ENCODE measurements at places on chromosomes 13 and 19. TPM values are rescaled to one million over a fixed set of nuclear protein-coding genes. Genes with fewer than 3 reads are reported as not detected.
A peak's percentile ranks its signal among the peaks of the same experiment; 100 is the strongest.

- DNase-seq = no peak
Observed at GRCh38 chr13:68046903-68047302, 816.8 kb upstream of the PCDH9 start.

- no peak for DNase-seq
Observed at GRCh38 chr19:17402982-17403855, 2.2 kb downstream of the BST2 start.

The SPTBN4 gene
- total RNA-seq = 3.8 TPM

DNA sequence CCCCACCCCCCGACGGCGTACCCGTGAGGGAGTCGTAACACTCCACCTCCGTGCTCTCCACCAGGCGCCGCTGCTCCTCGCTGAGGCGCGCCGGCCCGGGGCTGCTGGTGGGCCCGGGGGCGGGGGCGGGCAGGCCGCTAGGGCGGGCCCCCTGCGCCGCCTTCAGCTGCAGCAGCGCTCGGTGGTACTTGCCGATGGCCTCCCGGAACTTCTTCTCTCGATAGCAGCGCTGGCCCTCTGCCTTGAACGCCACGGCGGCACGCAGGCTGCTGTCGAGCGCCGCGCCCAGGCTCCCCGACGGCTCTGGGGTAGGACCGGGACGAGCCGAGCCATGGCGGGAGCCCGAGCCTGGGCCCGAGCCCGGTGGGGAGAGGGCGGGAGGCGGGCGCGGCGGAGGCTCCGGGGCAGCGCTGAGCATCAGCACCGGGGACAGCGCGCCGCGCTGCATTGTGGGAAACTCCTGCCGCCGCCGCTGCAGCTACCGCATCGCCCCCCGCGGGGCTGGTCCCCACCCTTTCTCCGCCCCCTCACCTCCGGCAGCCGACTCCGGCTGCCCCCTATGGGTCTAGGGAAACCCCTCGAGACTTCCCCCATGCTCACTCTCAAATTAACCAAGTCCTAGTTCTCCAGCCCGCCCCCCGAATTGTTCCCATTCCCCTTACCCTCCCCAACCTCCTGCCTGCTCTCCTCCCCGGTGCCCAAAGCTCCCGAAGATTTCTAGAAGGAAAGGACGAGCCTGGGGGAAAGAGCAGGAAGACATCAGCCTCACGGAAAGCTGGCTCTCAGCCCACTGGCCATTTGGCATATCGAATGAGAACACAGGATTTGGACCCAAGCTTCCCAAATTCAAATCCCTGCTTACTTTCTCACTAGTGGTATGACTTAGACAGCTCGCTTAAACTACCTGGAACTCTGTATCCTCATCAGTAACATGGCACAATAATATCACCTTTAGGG is at the start of gene TTC9B:
TTC9B (minus strand) TSS at position 451 of the 957 bp plus-strand sequence; CDS start at position 448, 3 bp downstream.
- no peak for DNase-seq

The ATP1A3 gene
- total RNA-seq = not detected

GRCh38 chr19:47110521-47111005 is 3.0 kb downstream of the ZC3H4 start:
- no peak for DNase-seq

- no peak for DNase-seq
Observed at GRCh38 chr13:63455938-63456337, 2040.3 kb upstream of the PCDH20 start.

- DNase-seq = no peak
Observed at GRCh38 chr13:114130131-114130836, 2.1 kb downstream of the RASA3 start.

DNA sequence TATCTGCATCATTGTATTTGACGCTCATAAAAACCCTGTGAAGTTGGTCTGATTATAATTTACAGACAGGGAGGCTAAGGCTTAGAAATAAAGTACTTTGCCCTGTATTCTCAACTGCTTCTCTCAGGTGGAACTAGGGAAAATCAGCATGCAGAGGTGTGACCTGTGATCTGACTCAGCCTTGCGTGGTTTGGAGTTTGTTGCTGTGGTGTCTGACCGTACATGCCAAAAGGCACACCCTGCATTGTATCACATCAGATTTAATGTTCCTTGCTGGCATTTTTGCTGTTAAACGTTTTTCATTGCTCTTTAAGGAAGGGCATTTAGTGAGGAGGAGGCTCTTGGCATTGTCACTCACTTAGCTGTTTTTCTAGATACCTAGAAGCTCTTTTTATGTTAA is 58.8 kb upstream of the C1QTNF9B start:
- DNase-seq = no peak

DNA sequence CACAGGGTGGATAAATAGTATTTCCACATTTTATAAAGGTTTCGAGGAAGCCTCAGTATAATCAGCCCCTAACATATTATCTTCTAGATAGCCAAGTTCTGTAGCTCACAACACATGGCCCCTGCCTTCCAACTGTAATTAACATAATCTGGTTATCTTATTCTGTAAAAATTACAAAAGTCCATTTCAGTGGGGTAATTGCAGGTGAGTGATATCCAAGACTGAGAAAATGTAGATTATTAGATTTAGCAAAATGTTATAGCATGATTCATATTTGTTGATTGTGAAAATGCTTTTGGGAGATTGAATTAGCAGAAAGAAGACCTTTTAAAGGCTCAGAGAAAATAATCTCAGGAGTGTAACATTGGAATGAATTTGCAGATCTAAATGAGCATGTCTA is 168.3 kb upstream of the GPC6 start:
- no peak for DNase-seq

GRCh38 chr13:75705395-75705794 is 69.3 kb downstream of the LMO7 start:
- DNase-seq = no peak

DNA sequence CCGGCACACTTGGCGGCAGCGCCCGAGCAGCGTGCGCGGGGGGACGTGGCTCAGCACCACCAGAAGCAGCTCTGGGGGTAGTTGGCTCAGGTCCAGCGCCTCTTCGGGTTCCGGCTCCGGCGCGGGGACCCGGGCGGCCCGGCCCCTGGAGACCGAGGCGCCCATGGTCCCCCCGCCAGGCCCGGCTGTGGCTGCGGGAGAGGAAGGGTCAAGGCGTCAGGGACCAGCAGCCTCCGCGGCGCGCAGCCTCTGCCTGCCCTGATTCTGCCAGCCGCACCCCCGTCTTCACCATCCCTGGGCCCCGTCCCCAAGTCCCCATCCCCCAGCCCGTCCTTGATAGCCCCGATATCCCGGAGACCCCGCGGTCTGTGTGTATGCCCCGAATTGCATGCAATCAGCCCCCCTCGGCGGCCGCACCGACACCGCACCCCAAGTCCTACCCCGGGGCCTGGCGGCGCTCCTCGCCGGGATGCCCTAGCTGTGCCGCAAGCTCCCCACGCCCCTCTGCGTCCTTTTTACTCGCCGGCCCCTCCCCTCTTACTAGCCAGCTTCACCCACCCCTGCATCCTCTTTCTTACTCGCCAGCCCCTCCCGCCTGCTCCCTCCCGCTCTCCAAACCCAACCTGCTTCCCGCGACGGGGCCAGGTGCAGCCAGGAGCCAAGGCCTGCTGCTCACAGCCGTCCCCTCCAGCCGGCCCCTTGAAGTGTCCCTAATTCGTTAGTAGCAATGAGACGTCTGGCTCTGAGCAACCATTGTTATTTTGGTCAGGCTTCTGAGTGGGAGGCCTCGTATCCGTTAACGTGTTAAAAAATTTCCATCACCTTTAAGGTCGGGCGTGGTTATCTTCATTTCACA is at the start of gene FBXO27:
FBXO27 (minus strand) TSS at position 487 of the 856 bp plus-strand sequence; CDS start at position 165, 322 bp downstream.
- DNase-seq = no peak

The ZNF615 gene
- total RNA-seq = 5.6 TPM

GRCh38 chr13:73334445-73334844 is 275.6 kb downstream of the KLF5 start:
- no peak for DNase-seq

DNA sequence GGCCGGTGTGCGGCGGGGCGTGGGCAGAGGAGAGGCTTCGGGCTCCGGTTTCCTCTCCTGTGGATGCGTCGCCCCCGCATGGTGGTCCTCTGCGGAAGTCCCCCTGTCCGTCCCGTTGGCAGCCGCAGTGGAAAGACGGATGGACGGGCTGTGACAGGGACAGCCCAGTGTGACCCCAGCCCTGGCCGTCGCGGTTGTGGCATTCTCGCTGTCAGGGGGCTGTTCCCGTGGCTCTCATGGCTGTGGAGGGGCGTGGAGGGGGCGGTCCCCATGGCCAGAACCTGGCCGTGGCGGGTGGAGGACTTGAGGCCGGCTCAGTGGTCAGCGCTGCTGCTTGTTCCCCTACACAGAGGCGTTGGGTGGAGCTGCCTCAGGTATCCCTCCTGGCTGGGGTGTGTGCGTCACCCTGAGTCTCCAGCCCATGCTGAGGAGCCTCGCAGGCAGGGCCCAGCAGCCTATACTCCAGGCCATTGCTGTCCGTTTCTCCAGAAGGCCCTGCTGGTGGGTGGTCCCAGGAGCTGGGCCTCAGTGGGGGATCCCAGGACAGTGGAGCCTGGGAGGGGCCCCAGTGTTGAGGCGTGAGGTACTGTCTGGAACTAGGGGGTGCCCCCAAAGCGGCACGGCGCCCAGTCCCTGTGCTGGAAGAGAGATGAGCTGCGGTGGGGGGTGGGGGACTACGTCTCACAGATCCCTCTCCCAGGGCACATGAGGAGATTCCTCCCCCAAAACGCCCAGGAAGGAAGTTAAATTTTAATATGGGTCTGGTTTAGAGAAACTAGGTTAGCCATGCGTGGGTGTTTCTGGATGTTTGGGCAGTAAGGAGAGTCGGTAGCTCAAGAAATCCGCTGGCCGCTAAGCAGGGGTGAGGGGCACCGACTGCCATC is 20.3 kb downstream of the CSNK1G2 start:
- no peak for DNase-seq

The TTC9B gene
- not detected for total RNA-seq

GRCh38 chr19:18422530-18423191 is 3.5 kb downstream of the SSBP4 start:
- DNase-seq = no peak

- DNase-seq = no peak
Observed at GRCh38 chr13:39051157-39051556, 12.9 kb downstream of the NHLRC3 start.

DNA sequence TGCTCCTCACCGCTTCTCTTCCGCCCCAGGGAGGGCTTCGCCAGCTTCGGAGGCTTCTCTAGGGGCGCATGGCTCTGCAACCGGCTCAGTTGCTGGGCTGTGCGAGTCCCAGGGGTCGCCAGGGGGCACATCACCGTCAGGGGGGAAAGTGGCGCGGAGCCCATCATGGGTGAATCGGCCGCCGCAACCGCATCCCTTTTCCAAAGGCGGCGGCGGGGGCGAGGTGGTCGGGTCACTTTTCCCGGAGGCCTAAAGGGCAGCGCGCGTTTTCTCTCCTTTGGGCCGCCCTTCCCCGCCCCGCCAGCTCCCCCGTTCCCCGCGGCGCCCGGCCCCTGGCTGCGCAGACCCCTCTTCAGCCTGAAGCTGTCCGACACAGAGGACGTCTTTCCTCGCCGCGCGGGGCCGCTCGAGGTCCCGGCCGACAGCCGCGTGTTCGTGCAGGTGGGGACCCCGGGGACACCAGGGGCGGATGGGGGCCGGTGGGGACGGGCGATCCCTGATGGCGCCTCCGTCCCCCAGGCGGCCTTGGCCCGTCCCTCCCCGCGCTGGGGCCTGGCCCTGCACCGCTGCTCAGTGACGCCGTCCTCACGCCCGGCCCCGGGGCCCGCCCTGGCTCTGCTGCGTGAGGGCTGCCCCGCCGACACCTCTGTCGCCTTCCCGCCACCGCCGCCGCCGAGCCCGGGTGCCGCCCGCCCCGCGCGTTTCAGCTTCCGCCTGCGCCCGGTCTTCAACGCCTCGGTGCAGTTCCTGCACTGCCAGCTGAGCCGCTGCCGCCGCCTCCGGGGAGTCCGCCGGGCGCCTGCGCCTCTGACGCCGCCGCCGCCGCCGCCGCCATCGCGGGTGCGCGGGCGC is 1.7 kb downstream of the TGFBR3L start:
- no peak for DNase-seq

The SSC5D gene
- total RNA-seq = 0.66 TPM

- no peak for DNase-seq
Observed at GRCh38 chr13:95250961-95251360, 50.3 kb downstream of the ABCC4 start.

GRCh38 chr19:39645800-39646411 is 9.8 kb upstream of the LGALS16 start:
- no peak for DNase-seq

DNA sequence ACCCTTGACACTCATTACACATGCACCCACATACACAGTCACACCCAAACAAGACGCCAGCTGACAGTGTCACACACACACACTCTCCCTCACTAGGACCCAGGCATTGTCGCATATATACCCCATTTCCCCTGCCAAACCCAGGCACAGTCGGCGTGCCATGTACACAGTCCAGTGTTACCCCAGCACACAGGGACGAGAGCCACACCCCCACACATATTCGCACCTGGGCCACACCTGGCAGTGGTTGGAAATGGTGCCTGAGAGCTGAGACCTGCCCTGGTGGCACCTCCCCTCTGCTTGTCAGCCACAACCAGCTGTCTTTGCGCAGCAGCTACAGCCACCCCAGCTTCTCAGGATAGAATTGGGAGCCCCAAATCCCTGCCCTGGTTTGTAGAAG is 9.0 kb downstream of the NFIX start:
- no peak for DNase-seq

The MYO16 gene
- total RNA-seq = not detected

GRCh38 chr19:16456652-16457194 is 15.0 kb downstream of the EPS15L1 start:
- DNase-seq = peak; percentile 75

GRCh38 chr13:42377640-42378382 is 105.9 kb downstream of the AKAP11 start:
- DNase-seq = no peak

DNA sequence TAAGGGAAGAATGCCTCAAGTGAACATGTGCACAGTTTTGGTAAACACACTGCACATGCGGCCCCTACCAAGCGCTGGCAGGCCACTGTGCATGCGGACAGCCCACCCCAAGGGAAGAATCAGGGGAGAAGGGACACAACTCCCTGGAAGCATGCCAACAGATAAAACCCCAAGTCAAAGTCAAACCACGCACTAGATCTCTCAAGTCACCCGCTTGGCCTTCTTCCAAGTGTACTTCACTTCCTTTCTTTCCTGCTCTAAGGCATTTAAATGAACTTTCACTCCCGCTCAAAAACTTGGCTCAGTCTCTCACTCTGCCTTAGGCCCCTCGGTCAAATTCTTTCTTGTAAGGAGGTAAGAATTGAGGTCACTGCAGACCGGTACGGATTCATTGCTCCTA is 4.6 kb upstream of the RFXAP start:
- DNase-seq = no peak

DNA sequence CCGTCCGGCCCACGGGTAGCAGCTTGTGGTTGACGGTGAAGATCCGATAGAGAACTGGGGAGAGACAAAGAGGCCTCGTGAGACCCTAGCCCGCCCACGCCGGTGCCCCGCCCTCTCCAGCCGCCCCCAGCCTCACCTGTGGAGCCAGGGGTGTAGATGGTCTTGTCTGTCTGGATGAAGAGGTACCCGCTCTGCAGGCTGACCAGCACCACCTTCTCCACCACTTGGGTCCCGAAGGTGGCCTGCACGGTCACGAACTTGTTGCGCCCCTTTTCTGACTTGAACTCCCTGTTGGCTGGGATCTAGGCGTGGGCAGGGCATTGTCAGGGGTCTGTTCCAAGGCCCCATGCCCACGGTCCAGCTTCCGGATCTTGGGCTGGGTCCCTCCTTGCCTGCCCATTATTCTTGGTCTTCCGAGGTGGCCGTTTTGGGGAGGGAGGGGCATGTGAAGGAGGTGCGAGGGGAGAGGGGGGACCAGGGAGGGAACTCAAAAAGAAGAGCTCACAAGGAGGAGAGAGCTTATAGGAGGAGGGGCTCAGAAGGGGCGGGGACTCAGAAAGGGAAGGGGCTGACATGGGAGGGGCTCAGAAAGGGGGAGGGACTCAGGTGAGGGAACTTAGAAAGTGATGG is 2.2 kb downstream of the C3 start:
- no peak for DNase-seq

- no peak for DNase-seq
Observed at GRCh38 chr19:17985037-17985818, 18.3 kb downstream of the KCNN1 start.
